Cortex of kidney (tissue), 1 donor: ENCODE measurements at places on chromosomes 6 and 20.

DNA sequence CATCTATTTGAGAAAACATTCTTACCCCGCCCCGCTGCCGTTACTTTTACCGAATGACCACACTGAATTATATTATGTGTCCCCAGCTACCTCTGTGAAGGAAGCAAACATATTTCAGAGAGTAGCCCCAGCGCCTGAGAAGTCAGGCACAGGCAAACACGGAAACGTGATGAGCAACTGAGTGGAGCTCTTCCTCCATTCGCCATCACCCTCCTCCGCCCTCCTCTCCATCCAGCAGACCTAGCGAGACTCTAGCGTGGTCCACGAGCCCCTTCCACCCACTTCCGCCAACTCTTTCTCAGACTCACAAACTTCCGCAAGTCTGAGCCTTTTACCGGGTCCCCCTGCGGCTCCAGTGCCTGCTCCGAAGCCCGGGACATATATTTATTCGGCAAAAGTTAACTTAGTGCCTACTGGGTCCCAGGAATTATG, 582 bp downstream of the SNRPB start:
- no peak for DNase-seq

DNA sequence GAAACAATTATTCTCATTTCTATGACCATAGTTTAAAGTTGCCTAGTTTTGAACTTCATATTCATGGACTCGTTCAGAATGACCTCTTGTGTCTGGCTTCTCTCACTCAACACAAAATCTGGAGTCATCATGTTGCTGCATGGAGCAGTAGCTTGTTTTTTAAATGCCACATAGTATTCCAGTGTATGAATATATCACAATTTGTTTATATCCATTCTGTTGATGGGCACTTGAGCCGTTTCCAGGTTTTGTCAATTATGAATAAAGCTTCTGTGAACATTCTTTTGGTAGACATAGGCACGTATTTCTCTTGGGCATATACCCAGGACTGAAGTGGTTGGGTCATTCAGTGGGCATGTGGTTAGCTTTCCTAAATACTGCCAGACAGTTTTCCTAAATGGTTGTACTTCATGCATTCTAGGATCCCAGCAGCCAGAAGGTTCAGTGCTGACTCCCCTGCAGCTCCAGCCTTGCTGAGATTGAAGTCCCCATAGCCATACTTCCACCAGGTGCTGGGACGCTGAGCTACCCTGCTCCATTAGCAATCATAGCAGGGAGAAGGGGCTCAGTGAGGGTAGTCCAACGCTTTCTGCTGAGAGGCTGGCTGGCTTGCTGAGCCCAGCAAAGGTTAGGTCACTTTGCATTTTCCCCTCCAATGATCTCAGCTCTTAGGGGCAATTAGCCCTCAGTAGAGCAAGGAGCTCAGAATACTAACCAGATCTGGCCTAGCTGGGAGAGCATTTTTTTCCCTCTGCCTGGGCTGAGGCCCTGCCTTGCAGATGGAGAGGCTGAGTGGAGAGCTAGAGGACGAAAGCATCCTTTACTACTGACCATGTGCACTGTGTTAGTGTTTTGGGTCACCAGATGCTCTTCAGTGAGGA, 35.7 kb upstream of the CTNNBL1 start:
- no peak for DNase-seq

DNA sequence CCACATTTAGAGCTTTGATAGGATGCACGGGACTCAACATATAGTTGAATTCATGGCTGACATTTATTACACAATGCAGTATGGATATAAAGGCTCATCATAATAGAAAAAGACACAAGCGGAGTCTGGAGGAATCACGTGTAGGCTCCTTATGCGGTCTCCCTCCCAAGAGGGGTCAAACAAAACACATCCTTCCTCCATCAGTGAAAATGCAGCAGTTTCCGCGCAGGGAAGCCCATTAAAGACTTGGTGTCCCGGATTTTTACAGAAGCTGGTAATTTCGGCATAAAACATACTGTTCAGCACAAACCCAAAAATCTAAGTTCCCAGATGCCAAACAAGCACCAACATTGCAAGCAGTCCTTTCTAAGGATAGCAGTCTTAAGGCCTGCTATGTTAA, 1.1 kb downstream of the USP45 start:
- no peak for DNase-seq

- DNase-seq: no peak
Measured at GRCh38 chr20:15005300-15005986, 668.0 kb upstream of the FLRT3 start.

GRCh38 chr6:36229223-36229622, 32.7 kb downstream of the BRPF3 start:
- DNase-seq: no peak

GRCh38 chr6:13813621-13814175, 659 bp downstream of the MCUR1 start:
- no peak for DNase-seq

GRCh38 chr6:42530296-42530695, 33.5 kb upstream of the UBR2 start:
- no peak for DNase-seq

GRCh38 chr6:24429146-24429545, 26.4 kb downstream of the MRS2 start:
- no peak for DNase-seq

DNA sequence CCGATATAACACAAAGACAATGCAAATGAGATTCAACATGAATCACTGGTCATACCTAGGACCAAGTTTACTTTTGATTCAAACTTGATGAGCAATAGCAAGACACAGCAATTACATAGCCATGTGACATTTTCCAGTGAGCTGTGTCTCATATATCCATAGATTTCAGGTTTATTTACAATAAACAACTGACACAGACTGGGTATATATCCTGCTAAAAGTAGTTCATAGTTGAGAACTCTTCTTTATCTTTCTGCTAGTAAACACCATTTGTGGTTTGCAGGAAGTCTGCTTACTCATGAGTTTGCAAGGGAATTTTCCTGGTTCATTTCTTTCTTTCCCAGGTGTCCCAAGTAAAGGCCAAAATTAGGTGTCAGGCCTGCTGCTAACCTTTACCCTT, 343.4 kb downstream of the KIF16B start:
- DNase-seq: no peak

DNA sequence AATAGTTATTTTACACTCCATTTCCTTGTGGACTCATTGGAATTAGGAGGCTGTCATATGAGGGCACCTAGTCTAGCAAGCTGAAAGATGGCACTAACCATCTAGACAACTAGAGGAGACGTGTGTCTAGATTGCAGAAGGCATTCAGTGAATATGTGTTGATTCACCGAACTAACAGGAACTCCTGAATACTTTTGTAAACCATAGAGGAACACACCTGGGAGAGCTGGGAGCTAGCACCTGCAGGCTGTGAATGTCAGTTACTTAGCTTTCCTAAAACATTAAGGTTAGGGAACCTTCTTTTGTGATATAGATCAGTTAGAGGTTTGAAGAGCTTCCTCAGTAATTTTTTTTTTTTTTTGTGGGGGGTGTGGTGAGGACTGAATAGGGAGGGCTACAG, 7.7 kb downstream of the OPN5 start:
- DNase-seq: no peak

GRCh38 chr6:51213811-51214210, 395.1 kb downstream of the TFAP2B start:
- no peak for DNase-seq

DNA sequence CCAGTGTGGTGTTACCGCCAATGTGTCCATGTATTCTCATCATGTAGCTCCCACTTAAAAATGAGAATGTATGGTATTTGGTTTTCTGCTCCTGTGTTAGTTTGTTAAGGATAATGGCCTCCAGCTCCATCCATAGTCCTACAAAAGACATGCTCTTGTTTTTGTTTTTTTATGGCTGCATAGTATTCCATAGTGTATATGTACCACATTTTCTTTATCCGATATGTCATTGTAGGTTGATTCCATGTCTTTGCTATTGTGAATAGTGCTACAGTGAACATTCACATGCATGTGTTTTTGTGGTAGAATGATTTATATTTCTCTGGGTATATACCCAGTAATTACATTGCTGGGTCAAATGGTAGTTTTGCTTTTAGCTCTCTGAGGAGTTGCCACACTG, 207.2 kb downstream of the CDKAL1 start:
- no peak for DNase-seq

GRCh38 chr6:87700397-87701343, 1.4 kb downstream of the AKIRIN2 start:
- DNase-seq: no peak

DNA sequence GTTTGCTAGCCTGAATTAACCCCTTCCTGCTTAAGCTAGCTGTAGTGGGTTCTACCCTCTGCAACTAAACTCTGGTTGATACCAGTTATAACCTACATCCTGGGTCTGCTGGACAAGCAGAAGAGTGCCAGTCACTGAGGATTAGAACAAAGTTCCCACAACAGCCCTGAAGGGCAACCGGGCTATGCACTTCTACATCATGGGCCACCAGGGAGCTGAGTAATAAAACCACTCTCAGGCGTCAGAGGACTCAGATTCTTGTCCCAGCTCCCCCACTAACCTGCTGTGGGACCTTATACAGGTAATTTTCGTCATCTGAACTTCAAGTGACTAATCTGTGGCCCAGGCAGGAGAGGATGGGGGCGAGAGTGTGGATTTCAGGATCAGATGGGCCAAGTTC, 56.8 kb downstream of the EYA2 start:
- no peak for DNase-seq
